ENCODE measurements at places on chromosomes 4 and X.

DNA sequence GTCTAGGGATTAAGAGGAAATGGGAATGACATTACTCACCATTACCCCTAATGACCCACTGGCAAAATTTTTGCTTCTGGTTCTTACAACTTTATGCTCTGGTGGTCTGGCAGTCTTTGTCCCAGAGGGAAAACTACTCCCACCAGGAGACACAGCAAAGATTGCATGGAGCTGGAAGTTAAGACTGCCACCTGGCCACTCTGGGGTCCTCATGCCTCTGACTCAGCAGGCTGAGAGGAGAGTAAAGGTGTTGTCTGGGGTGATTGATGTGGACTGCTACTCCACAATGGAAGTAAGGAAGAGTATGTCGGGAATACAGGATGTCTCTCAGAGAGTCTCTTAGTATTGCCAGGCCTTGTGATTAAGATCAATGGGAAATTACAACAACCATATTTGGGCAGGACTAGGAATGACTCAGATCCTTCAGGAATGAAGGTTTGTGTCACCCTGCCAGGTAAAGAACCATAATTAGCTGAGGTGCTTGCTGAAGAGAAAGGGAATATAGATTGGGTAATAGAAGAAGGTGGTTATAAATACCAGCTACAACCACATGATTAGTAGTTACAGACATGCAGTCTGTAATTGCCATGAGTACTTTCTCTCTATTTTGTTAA is 215.5 kb downstream of the GPAT3 start:
- DNase-seq = no peak

DNA sequence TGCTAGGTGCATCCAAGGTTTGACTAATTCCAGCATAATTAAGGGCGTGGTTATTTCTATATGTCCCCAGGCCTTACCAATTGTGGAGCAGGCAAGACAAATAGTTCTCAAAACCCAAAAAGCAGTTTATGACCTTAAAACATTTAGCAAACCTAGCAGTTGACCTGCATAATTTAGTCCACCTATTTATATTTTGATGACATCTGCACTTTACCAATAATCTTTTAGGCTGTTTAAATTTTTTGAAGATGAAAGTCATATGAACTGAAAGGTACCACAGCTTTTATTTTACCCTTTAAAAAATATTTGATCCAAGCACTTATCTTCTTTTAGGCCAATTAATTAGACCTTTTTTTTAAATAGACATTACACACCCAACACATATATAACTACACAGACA is 9.8 kb upstream of the ASIC5 start:
- DNase-seq = no peak

- DNase-seq = no peak
These were observed 72.9 kb downstream of the MED28 start for GRCh38 chr4:17687237-17687857.

GRCh38 chr4:62531731-62532130 is 1331.6 kb downstream of the ADGRL3 start:
- DNase-seq = no peak

DNA sequence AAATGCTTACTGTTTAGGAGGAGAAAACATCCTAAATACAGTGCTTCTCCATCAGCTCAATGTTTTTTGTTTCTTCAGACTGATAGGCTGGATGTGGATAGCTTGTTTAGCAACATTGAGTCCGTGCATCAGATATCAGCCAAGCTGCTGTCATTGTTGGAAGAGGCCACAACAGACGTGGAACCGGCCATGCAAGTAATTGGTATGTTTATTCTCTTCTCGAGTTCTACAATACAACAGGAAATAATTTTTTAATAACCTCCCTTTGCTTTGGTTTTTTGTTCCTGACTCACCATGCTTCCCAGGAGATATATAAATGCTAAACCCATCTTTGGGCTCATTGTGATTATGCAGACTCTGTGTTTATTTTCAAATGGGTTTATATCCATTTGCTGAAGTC is 60.9 kb downstream of the ARHGEF38 start:
- DNase-seq = no peak

- no peak for DNase-seq
These were observed 76.0 kb downstream of the CRMP1 start for GRCh38 chr4:5816851-5817375.

GRCh38 chr4:25180524-25181131 is 20.4 kb upstream of the SEPSECS start:
- no peak for DNase-seq

- DNase-seq = no peak
These were observed 33.5 kb downstream of the CTBP1 start for GRCh38 chr4:1215141-1216075.

DNA sequence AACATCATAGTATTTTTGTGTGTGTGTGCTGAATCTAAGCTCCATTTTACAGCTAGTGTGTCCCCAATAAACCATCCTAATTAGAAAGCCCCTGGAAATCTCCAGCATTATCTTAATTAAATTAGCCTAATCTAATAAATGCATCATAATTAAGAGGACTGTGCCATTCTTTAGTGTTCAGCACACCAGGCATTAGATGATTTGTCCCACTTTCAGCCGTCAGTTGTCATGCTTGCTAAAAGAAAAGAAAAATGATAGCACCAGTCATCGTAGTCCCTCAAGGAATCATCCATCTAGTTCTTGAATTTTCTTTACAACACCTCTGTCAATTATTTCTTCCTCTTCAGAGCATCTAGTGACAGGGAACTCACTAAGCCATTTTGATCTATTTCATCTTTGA is 155.9 kb downstream of the PALLD start:
- DNase-seq = no peak

- DNase-seq = no peak
These were observed 93.7 kb downstream of the GRIA3 start for GRCh38 chrX:123277821-123278220.

DNA sequence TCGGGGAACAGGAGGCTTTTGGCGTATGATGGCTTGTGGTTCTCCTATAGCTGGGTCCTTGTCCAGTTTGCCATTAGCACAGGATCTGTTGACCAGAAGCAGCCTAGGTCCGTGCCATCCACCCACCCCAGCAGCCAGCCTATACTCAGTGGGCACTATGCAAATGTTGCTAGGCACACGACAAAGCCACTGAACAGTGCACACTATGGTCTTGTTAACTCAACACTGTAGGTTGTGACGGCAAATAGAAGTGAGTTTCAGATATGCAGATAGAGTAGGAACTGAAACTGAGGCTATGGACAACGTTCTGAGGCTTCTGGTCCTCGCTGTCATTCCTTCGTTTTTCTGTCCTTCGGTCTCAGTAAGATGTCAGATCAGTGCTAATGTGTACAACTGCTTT is 541.3 kb upstream of the TENM3 start:
- no peak for DNase-seq

DNA sequence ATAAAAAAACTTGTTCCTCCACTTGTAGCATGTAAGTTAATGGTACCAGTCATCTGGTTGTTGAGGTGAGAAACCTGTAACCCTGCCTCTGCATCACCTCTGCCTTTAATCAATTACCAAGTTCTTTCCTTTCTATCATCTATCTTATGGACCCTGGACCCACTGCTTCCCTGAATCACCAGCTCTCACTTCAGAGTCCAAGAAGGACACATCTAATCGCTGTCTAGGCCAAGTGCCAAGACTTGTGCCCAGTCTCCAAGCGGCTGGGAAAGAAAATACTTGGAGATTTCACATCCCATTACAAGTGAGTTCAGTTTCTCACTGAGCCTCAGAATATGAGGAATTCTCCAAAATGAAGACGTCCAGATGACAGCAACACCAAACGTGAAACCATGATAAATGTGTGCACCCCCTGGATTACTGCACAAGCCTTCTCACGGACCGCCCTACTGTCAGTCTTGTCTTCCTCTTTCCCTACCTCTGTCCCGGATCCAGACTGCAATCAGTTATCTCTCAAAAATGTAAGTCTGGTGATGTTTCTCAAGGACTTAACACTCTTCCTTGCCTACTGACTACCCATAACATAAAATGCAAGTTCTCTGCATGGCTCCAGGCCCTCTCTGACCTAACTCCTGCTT is 10.4 kb downstream of the PALLD start:
- DNase-seq = no peak

DNA sequence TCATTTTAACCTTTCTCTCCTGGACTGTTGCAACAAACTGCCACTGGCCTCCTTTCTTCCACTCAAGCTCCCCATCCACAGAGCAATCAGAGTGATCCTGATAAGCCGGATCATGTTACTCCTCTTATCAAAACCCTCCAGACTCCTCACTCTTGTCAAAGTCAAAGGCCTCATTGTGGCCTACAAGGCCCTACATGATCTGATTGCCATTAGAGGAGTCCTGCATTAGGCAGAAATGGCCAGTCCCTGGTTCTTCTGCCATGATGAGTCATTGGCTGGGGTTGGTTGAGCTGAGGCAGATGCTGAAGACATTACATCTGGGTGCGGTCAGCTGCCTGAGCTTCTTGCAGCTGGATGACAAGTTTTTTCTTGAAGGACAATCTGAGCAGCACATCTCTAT is 32.7 kb upstream of the CASK start:
- no peak for DNase-seq

DNA sequence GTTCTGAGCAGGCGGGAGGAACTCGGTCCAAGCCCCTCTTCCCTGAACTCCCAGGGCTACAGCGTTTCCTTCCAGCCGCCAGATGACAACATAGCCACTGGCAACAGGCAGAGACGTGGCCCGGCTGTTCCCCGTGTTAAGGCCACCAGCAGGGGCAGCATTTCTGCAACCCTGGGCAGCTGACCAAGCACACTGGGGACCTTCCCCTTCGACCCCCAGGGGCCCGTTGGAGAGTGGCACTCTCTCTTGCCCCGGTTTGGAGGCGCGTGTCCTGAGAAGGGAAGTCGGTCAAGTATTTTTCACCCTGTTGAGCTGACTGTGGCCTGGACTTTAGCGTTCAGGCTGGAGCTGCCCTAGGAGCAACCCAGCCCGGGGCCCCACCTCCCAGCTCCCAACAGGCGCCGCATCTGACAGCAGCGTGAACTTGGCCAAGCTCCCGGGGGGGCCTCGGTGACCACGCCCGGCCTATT is 37.6 kb downstream of the ZBTB49 start:
- no peak for DNase-seq

GRCh38 chrX:148634591-148634990 is 134.2 kb downstream of the AFF2 start:
- DNase-seq = no peak

DNA sequence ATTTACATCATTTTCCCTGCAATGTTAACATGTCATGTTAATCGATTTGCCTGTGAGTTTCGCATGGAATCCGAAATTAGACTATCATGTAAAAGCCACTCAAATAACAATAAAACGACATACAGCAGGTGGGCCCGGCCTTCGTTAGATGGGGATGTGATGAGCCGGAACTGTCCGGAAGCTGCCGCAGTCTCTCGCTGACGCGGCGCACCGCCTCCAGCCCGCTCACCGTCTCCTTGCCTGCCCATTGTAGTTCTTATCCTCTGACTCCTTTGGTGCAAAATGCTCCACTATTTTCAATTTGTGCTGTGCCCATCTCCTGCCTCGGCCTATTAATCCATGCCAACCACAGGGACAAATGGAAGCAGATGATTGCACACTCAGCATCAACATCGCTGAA is 877.5 kb upstream of the TENM3 start:
- no peak for DNase-seq

DNA sequence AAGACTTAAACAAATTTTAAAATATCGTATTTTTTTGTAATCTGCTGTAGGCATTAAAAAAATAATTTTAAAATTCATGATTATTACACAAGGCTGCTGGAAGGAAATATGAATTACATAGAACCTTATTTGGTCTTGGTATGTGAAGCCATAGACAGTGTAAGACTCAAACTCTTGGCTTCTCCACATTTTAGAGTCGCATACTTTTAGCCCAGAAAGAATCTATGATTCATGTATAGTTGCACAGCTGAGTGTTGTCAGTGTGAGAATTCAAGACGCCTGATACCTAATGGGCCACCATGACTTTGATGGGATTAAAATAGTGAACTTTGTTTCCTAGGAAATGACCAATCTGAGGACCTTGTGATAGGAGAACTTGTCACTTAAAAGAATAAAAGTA is 1.4 kb downstream of the INTU start:
- no peak for DNase-seq

- no peak for DNase-seq
These were observed 223.2 kb upstream of the PGRMC2 start for GRCh38 chr4:128510850-128511249.

DNA sequence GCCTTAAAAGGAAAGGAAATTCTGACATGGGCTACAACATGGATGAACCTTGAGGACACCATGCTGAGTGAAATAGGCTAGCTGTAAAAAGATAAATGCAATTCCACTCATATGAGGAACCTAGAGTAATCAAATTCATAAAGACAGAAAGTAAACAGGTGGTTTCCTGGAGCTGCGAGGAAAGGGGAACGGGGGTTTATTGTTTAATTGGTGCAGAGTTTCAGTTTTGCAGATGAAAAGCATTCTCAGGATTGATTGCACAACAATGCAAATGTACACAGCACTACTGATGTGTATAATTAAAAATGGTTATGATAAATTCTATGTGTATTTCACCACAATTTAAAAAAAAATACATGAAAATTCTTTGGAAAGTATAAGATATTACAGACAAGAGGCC is 24.0 kb downstream of the PLRG1 start:
- DNase-seq = no peak

DNA sequence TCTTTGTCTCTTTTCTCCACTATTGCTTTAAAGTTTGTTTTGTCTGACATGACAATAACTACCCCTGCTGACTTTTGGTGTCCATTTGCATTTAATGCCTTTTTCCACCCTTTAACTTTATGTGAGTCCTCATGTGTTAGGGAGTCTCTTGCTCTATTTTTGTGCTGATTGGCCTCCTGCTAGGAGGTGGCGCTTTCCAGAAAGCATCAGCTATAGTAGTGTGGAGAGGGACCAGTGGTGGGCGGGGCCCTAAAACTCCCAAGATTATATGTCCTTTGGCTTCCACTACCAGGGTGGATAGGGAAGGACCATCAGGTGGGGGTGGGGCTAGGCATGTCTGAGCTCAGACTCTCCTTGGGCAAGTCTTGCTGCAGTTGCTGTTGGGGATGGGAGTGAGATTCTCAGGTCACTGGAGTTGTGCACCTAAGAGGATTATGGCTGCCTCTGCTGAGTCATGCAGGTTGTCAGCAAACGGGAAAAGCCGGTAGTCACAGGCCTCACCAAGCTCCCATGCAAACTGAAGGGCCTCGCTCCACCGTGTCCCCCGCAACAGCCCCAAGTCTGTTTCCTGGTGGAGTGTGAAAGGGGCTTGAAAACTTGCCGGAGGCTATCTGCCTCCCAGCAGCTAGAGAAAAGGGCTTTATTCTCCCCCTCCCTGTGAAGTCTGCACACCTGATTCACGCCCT is 156.3 kb downstream of the CPEB2 start:
- DNase-seq = no peak

GRCh38 chr4:52748432-52748831 is 2.8 kb downstream of the ERVMER34-1 start:
- DNase-seq = no peak

- no peak for DNase-seq
These were observed 117.0 kb upstream of the SLC4A4 start for GRCh38 chr4:71221510-71222466.

GRCh38 chr4:64001229-64001898 is 407.9 kb downstream of the TECRL start:
- DNase-seq = no peak

DNA sequence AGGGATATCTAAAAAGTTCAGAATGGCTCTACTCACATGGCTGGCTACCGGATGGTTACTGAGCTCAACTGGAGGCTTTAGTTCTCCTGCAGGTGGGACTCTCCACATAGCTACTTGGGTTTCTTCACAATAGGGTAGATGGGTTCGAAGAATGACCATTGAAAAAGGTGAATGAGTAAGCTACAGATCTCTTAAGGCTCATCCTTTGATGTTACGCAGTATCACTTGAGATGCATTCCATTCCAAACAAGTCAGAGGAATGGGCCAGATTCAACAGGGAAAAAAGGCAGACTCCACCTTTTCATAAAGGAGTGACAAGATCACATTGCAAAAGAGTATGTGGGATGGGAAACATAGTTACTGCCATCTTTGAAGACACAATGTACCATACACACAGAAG is 52.6 kb downstream of the DDX53 start:
- no peak for DNase-seq

All from stimulated activated CD8-positive, alpha-beta memory T cell treated with anti-CD3 and anti-CD28 coated beads, Interleukin-15, amount 100 ng/mL, for 48 hours (primary cell).